ENCODE measurements at places on chromosomes 5 and 9.

DNA sequence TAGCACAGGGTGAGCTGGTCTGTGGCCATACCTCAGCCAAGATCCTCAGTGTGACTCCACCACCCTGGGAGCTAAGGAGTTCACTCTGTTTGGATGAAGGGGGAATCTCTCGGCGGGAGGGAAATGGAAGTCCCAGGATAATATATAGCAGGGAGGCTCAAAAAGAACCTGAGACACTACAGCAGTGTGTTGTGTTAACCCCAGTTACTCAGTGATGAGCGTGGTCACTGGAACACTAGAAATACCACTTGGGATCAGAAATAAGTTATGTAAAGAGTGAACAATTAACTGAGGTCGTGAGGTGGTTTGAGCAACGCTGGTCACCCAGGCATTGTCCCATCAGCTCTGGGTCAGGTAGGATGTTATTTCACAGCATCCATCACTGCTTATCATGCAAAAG, 59.3 kb upstream of the ADAMTS16 start:
- DNase-seq, result no peak

DNA sequence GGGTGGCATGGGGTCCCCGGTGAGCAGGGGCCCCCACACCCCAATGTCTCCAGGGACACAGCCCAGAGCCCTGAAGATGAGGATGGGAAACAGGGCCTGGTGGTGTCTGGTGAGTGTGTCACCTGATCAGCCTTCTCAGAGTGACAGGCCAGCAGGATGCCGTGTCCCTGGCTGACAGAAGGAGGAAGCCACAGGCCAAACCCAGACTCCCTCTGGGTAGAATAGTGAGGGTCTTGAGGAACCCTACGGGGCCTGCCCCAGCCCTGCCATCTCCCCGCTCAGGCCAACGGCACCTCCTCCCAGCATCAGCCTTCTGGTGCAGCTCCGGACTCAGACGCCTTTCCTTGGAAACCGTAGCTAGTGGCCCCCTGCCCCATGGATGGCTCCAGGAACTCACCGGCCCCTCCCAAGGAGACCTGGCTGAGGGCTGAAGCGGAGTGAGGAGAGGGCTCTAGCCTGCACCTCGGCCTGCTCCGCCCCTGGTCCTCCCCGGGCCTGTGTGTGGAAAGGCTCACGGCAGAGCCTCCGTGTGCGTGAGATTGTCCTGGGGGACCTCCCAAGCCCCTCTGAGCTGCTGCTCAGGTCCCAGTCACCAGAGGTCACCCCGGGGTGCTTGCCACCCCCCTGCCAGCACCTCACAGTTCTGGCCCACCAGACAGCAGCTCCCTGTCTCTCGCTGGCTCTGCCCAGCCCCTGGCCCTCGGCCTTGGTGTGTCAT, 6.0 kb downstream of the RALGDS start:
- no peak for DNase-seq

GRCh38 chr5:180104168-180104530, 32.6 kb upstream of the RNF130 start:
- DNase-seq, result no peak

- DNase-seq, result no peak
Measured at GRCh38 chr5:1962619-1963355, 80.1 kb upstream of the IRX4 start.

GRCh38 chr9:78831726-78832125, 534.8 kb downstream of the PSAT1 start:
- no peak for DNase-seq

- DNase-seq, result no peak
Measured at GRCh38 chr9:127185931-127186781, 63.7 kb upstream of the ANGPTL2 start.

Measured in activated T-cell treated with anti-CD3 and anti-CD28 coated beads for 24 hours (primary cell).